ENCODE measurements at places on chromosomes 13 and 19.

GRCh38 chr19:45473682-45474605 is 6.1 kb downstream of the FOSB start:
- peak; percentile 95 for DNase-seq

DNA sequence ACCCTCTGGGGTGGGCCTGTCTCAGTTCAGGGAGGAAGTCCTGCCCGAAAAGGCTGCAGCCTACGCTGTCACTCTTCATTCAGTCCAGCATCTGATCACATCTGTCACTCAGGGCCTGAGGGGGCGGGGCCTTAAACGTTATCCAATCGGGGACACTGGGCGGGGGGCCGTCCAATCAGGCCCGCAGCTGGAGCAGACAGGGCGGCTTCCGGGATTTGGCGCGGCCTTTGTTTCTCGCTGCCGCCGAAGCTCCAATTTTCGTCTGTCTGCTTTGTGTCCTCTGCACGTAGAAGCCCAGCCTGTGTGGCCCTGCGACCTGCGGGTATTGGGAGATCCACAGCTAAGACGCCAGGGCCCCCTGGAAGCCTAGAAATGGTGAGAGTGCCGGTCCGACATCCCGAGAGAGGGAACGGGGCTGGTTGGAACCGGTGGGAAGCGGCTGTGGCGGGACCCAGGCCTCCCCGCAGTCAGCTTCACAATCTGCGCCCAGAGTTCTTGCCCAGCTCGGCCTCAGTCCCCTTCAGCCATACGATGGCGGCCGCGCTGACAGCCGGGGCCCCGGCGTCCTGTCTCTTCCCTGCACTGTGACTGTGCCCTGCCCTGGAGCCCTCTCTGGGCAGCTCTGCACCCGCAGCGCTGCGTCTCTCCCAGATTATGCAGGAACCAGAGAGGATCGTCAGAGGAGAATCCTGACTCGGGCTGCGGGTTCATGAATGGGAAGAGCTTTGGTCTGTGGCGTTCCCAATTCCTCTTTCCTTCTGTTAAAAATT is at the start of gene ZNF730:
Gene ZNF730 (plus strand): TSS at position 224 of the 770 bp plus-strand sequence. CDS start 149 bp downstream, at position 373.
- peak; percentile 6 for DNase-seq

GRCh38 chr19:56253737-56254136 is 18.8 kb upstream of the EDDM13 start:
- DNase-seq: no peak

- DNase-seq: no peak
These were observed 1505.1 kb downstream of the PCDH9 start for GRCh38 chr13:65725006-65725405.

GRCh38 chr19:38695832-38696728 is 48.2 kb downstream of the CAPN12 start:
- no peak for DNase-seq

GRCh38 chr19:19571071-19571786 is 33.2 kb downstream of the CILP2 start:
- DNase-seq: no peak

DNA sequence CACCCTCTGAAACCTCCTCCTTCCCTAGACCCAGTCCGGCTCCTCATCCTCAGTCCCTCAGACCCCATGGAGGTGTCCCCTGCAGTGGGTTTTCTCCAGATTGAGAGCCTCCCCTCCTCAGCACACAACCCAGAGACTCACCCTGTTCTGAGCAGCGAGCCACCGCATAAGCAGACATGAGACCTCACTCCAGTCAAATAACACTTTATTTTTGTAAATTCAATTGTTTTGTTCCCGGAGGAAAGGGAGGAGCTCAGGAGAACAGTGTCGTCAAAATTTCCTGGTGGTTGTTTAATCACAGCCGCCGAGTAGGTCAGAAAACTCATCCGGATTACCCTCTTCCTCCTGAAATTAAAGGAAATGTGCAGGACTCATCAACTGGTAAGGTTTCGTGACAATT is 57.5 kb downstream of the ERICH4 start:
- no peak for DNase-seq

DNA sequence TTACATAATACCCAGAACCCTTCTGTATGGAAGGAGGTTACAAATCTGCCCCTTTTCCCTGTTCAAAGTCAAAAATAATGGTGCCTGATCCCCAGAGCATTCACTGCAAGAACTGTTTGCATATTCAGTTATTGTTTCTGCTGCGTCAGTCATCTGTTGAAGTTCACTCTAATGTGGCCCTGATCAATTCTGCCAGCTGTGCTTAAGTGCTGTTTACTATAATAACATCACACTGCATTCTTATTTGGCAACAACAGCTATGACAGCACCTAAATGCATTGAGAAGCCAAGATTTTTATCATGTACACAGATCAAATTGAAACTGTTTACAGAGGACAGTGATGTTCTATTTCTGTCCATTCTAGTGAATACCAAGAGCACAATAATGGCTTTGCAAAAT is 115.9 kb downstream of the DACH1 start:
- no peak for DNase-seq

GRCh38 chr19:31625575-31625974 is 276.3 kb upstream of the TSHZ3 start:
- DNase-seq: no peak

- DNase-seq: no peak
These were observed 12.4 kb upstream of the BBC3 start for GRCh38 chr19:47243364-47243775.

- DNase-seq: no peak
These were observed 10.5 kb downstream of the SYT3 start for GRCh38 chr19:50629194-50629593.

GRCh38 chr19:1678073-1678472 is 25.7 kb upstream of the TCF3 start:
- no peak for DNase-seq

DNA sequence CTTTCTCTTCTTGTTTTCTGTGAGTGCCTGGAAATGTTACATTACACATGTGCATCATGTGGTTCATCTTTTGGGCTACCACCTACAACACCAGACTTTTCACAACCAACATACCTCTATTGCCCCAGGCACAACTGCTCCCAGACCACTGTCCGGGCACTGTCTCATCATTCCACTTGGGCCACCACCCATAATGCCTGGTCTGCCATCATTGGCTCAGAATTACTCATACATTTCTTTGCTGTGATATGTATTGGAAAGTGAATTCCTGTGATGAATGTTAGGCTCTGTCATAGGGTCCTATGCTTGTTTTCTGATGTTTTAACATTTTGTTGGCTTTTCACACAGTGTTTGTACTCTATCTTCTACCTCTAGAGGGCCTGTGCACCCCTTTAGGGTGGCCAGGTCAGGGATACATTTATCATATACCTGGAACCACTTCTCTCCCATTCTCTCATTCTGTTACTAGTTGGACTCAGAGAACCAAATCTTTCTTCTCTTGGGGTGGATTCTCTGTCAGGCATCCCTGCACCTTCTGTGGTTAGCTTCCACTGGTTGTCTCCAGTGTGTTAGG is 172.8 kb downstream of the NHLRC3 start:
- no peak for DNase-seq

DNA sequence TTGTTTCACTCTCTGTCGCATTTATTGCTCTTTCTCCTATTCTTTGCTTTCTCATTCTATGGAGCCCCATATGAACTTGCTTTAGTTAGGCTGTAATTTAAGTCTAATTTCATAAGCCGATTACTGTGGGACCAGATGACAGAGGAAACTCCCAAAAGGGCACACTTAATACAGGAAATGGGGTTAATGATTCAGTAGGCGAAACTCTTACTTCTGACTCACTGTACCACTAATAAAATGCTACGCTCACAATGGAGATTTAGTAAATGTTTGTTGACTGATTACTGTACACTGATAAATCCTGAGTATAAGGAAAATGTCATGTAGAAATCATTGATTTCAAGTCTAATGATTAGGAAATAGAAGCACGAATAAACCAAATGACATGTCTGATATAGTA is 276.4 kb downstream of the KLF5 start:
- no peak for DNase-seq

DNA sequence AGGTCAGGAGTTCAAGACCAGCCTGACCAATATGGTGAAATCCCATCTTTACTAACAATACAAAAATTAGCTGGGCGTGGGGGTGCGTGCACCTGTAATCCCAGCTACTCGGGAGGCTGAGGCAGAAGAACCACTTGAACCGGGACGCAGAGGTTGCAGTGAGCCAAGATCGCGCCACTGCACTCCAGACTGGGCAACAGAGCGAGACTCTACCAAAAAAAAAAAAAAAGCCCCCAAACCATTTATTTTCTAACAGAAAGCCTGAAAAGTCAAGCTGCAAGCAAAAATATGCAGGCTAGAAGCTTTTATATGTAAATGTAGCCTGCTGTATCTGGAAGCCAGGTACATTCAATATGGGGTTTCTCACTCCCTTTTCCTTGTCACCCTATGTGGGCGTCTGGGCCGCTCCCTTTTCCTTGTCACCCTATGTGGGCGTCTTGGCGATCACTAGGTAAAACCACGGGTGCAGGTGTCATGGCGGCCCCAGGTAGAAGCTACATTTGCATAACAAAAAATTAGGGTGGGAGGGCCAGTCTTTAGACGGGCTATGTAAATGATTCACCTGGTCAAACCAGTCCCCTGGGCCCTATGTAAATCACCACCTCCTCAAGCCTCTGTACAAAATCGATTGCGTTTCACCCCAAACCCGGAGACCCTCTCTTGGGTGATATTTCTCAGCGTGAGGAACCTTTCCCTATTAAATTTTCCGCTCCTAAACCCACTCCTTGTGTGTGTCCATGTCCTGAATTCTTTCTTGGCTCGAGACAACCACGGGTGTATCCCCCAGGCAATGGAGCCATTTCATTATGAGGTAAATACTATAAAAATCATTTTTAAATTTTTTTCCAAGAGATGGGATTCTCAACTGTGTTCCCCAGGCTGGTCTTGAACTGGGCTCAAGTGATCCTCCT is 2.1 kb downstream of the TRIM13 start:
- no peak for DNase-seq

- DNase-seq: no peak
These were observed 118.4 kb downstream of the RAB20 start for GRCh38 chr13:110442930-110443621.

GRCh38 chr13:114140131-114140905 is 7.9 kb upstream of the RASA3 start:
- DNase-seq: no peak

DNA sequence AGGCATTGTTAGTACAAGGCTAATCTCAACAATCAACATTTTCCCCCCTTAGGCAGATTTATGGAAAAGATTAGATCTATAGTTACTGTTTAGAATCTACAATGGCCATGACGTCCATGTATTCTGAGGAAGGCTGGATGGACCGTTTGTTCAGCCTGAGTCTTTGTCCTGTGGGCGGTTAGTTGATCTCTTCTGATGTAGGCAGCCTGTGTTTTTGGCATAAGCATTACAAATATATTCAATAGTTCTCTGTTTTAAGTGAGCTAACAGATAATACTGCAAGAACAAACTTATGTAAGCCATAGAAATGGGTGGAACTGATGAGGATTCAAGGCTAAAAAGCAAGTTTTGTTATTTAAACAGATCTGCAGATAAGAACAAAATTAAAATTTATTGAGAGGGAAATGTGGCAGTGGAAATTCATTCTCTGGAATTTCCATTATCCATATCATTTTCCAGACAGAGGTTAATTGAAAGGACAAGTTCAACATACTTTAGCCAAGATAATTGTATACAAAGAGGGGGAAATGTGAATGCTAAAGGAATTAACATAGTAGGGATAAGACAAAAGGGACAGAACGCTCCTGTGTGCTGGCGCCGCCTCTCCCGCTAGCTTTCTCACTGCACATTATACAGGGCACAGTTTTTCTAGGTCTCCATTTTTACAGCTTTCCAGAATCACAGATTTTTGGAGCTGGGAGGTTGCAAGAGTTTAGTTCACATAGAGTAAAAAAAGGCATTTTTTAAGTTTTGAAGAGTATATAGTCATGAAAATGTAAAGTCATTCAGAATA is 48.6 kb downstream of the FAM124A start:
- no peak for DNase-seq

- DNase-seq: no peak
These were observed 1102.1 kb downstream of the DIAPH3 start for GRCh38 chr13:59061621-59062020.

GRCh38 chr13:76439546-76439945 is 446.7 kb downstream of the KCTD12 start:
- DNase-seq: no peak

- DNase-seq: no peak
These were observed 3.3 kb upstream of the IGFL2 start for GRCh38 chr19:46144756-46145155.

- DNase-seq: no peak
These were observed 47.5 kb downstream of the CRTC1 start for GRCh38 chr19:18730885-18731513.

- no peak for DNase-seq
These were observed 1.6 kb downstream of the GPR183 start for GRCh38 chr13:99305566-99305965.

DNA sequence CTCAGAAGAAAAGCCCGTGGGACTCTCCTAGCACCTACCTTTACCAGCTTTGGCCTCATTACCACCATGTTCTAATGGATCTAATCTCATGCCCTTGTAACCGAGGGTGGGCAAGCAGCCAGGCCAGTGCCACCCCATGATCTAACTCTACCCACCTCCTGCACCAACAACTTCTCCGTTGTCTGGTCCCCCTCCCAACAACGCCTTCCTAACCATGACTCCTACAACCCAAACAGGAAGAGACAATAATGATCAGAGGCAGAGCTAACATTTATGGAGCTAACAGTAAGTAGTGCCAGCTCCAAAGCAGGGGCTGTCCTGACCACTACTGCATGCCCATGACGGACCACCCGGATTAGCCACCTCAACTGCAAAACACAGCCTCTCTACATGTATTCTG is 3.5 kb downstream of the USP12 start:
- no peak for DNase-seq

DNA sequence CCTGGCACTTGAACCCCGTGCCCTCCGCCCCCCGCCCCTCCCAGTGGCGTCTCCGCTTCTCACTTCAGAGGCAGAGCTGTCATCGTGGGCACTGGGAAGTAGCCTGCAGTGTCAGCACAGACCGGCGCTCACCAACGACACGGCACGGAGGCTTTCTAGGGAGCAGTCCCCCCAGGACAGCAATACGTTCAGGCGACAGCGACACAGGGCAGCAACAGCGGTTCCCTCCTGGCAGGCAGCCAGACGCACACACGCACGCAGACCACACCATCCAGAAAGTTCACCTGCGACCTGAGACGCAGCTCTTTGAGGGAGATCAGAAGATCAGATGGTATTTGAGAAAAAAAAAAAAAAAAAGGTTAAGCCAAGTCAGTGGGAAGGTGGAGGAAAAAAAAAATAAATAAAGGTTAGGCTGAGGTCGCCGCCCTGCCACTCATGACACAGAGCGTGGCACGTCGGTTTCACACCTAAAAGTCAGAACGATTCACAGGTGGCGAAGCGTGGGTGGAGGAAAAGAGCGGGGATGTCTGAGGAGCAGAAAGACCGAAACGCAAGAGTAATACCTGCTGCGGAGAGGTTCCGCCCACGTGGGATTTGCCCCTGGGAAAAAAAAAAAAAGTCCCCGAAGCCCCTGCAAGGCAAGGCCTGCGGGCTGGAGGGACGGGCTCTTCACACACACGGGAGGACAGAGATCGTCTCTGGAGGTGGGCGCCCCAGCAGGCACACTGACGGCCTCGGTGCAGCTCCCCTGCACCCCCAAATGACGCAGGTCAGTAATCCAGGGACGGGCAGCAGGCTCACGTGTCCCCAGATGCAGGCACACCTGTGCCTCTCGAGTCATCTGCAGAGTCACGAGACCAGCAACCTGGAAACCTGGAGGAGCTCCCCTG is 94.5 kb downstream of the GNG7 start:
- peak; percentile 61 for DNase-seq

Data from effector CD8-positive, alpha-beta T cell (primary cell).